ENCODE measurements at places on chromosomes 1 and 21. TPM values are rescaled to one million over a fixed set of nuclear protein-coding genes. Genes with fewer than 3 reads are reported as not detected.

DNA sequence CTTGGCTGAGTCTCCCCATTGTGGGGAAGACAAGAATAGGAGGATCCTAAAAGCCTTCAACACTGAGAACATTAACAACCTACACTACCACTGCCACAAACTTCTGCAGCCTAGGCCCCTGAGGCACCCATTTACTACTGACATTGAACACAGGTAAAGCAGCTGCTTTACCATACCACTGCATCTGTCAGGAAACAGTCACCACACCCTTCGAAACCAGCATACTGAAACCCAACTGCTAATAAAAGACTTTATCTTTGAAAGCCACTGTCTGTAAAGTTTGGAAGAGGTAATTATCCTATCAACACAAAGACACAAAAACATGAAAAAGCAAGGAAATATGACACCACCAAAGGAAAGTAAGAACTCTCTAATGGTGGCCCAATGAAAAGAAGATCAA lies 7.4 kb downstream of the IFNAR1 start:
- no peak for DNase-seq

Gene THBS3
- 4.3 TPM for polyA plus RNA-seq

Gene DEPDC1
- 0.52 TPM for polyA plus RNA-seq

Gene CLCA1
- polyA plus RNA-seq = not detected

Gene APOBEC4
- not detected for polyA plus RNA-seq

Gene NMNAT2
- polyA plus RNA-seq = not detected

GRCh38 chr1:206563367-206564207 lies 48.7 kb downstream of the EIF2D start:
- no peak for DNase-seq

Gene KCTD3
- 20.8 TPM for polyA plus RNA-seq

DNA sequence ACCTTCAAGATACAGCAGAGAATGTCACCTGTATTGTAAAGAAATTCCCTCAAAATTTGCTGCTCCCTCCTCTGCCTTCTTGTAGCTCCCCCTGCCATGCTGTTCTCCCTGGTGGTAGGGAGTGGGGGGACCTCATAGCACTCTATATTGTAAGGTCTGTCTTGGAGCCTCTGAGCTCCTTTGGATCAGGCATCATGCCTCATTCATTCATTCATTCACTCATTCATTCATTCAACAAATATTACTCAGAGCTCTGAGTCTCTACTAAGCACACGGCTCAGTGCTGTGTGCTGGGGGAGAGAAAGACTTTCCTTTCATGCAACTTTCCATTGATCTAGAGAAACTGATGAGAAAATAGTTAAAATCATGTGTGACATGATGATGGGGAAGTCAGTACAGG lies 27.1 kb upstream of the EPHB2 start:
- no peak for DNase-seq

DNA sequence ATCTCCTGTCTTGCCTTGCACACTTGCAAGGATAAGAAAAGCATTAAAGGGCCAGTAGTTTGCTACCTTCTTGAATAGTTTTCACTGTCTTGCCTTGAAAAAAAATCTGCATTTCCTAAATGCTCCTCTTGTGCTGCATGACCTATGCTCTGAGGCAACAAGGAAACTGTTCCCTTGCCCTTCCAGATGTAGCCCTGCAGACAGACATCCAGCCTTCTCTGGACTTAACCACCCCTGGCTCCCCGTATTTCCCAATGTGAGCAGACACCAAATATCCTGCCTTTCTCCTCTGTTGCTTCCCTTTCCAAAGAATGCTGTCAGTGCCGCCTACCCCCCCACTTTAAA lies 177.6 kb downstream of the GABPA start:
- no peak for DNase-seq

Gene NTPCR
- polyA plus RNA-seq = 37.2 TPM

DNA sequence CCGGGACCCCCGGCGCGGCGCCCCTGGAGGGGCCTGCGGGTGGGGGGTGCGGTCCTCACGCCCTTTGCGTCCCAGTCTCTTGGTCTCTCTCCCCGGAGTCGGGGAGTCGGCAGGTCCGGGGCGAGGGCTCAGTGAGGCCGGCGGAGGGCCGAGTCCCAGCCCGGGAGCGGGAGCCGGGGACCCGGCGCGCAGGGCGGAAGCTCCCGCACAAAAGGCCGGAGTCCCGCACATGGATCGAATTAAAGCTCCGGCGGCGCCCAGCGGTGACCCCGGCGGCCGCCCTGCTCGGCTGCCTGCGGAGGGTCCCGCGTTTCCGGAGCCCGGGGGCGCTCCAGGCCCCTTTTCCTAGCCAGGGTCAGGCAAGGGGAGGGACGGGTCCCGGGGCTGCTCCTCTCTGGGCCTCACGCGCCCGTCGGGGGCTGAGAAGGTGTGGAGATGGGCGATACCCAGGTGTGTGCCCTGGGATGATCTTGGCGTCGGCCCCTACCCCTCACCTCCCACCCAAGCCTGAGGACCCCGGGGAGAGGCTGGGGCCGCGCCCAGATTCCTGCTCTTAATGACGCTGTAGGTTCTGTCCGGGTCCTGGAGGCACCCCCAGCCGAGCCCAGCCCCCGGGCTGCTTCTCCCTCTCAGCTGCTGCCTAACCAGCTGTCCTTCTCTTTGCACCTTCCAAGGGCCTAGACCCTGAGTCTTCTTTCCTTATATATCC lies 512 bp downstream of the FBLIM1 start:
- no peak for DNase-seq

DNA sequence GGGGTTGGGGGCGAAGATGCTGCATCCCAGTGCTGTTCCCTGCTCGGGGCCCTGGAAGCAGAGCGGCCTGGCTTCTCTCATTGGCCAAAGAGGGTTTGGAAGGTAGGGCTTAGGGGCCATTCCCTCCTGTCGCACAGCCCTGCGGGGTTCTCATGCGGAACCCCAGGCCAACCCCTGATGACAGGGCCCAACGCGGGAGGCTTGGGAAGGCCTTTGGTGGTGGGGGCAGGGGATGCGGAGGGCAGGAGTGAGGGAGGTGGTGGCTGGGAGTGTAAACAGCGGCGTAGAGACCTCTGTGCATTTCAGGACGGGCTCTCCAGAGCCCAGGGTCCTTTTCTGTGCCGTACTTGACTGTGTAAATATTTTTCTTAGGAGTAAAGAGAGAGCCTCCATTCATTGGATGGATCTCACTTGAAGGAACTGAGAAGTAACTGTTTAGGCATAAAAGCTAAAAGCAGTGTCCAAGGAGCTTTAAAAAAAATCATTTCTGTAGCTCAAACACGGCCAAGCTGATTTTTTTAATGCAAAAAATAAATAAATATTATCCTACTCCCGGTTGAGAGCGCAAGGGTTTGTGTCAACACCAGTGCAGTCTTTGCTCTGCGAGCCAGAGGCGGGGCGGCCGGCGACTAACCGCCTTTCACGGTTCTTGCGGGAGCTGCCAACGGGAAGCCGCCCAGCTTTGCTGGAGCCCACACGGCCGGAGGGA lies 169.1 kb downstream of the PRDM16 start:
- DNase-seq = no peak

GRCh38 chr1:236107121-236107907 lies 35.0 kb upstream of the GPR137B start:
- DNase-seq = no peak

Gene CRNN
- polyA plus RNA-seq = 0.22 TPM

DNA sequence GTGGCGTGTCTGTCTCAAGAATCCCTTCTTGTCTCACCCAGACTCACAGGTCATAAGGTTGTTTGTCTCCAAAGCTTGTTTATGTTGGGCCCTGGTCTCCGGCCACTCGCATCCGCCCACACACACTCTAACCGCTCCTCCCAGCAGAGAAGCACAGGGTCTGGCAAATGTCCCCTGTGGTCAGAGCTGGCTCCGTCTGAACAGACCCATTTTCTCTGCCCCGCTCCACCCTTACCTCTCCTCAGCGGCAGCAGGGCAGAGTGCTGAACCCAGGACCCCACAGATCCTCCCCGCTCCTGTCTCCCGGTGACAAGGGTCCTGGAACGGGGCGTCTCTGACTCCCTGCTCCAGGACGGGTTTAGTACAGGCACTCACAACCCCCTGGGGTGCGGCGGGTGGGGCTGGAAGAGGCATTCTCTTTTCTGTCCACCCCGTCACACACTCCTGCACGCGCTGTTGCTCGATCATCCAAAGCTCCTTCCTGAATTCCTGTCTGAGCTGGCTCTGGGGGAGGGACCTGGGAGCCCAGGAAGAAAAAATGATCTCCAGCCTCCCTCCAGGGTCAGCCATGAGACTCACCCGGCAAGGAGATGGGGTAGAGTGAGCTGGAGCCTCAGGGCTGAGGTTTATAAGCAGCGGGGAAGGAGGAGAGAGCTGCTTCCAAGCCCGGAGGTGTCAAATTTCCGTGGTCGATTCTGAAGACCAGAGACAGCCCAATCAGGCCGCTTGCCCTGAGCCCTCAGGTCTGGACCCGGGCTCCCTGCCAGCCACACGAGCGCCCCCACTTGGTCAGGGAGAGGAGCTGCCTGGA lies at the start of gene S100A13:
Gene S100A13, minus strand, starts transcription at position 602 of the 811 bp plus-strand sequence. CDS start 1,033 bp downstream, outside the sequence.
- peak; percentile 66 for DNase-seq

- DNase-seq = no peak
These were observed 257.6 kb downstream of the TTLL7 start for GRCh38 chr1:83741348-83741747.

Gene PPM1J
- 0.17 TPM for polyA plus RNA-seq

Gene FCGR3B
- 0.64 TPM for polyA plus RNA-seq

Gene AMY2A
- not detected for polyA plus RNA-seq

- DNase-seq = no peak
These were observed 777.9 kb downstream of the MRPL39 start for GRCh38 chr21:24829397-24829796.

DNA sequence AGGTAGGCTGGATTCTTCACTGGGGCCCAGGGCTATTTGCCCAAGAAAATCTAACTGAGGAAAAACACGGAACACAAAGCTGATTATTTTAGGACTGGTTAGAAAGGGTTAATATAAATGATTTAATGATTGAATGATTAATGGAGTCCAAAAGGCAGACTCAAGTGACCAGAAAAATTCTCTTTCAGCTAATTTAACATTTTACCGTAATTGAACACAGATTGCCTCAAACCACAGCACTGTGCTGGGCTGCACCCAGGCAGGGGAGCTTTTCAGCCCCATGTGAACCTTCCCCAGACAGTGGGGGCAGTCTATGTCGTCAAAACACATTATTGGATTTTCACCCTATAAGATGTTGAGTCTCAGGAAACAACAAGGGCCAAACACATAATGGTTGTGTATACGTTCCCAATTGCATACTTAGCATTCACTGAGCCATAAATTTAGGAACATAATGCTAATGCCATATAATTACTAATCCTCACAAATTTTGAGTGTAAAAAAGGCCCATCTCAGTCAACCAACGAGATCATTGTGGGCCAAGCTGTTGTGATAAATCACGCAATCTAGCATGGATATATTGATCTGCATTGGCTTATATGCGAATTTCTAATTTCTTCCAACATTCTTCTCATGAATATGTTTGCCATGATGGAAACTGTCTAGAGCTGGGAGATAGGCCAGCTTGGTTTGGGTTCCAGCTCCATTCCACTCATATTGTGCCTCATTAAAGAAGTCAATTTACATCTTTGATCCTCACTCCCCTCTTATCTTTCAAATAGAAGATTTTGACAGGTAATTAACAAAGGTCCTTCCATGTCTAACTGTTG lies 27.7 kb downstream of the DSCAM start:
- DNase-seq = no peak

Gene CLCA4
- polyA plus RNA-seq = not detected

DNA sequence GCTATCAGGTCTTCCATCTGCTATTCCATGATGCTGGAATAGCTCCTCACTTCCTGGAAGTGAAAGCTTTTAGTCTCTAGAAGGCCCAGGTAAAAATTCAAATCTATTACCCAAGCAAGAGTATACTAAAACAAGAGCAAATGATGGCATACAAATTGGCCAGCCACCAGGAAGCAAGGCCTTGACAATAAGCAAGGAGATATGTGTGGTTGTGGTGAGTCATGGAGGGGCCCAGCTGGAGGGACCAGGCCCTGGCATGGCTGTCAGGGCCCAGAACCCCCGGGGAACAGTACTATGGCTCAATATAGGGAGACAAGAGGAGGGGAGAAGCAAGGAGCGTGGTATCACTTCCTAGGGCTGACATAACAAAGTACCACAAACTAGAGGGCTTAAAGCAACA lies 358.7 kb downstream of the RRAGC start:
- DNase-seq = no peak

DNA sequence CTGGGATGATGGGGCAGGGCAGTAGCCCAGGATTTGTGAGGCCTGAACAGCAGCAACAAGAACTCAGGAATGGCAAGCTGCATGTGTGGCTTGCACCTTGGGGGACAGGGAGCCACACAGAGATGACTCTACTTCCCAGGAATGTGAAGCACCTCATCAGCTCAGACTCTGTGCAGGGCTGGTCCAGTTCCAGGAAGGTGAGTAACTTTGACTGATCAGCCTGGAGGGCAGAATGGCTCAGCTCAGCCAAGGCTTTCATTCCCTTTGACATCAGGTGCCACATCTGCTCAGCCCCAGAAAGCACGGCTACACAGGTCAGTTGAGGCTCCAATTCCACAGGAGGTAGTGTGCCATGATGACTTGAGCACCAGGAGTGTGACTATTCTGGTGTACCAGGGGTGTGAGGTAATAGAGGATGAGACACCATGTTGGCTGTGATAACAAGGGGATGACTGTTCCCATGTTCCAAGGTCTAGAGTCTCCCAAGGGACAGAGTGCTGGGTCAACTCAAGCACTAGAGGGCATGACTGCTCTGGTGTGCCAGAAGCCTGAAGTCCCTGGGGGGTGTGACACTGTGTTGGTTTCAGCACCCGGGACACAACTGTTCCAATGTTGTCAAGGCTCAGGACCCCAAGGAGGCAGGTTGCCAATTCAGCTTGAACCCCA lies 625.8 kb upstream of the ADGRL2 start:
- DNase-seq = no peak

DNA sequence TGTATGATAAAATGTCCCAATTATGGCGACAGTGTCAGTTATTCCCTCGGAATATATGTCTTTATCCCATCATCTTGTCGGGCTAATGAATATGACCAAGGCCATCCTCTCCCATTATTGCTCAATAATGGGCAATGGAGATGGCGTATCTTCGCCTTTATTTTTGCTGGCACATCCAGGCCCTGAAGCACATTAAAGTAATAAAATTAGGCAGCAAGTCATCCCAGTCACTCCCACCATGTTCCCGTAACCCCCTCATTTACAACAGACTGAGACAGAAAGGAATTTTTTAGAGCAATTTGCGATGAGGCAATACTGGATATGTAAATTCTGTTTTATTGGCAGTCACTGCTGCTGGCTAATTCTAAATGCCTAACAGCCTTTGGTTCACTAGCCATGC lies 35.3 kb downstream of the CLIC6 start:
- no peak for DNase-seq

Data from liver (tissue), 10 donors.